NCI-H2171 treated with DMSO at 0.1 percent for 48 hours (cell line): ENCODE measurements at places on chromosomes 7 and 10.
A peak's percentile ranks its signal among the peaks of the same experiment; 100 is the strongest.

GRCh38 chr7:33041631-33042428, 20.7 kb downstream of the NT5C3A start:
- no peak for DNase-seq

GRCh38 chr10:46528675-46529615, 27.5 kb downstream of the GPRIN2 start:
- DNase-seq = no peak

GRCh38 chr10:50407076-50407801, 155.9 kb upstream of the ASAH2 start:
- DNase-seq = no peak

GRCh38 chr10:94108200-94108599, 114.5 kb downstream of the PLCE1 start:
- DNase-seq = no peak

GRCh38 chr7:149773446-149774236, at the start of gene ZNF467:
Gene ZNF467 (minus strand): TSS chr7:149773588. CDS start chr7:149771032, 2,556 bp downstream.
- DNase-seq = peak; percentile 64

- no peak for DNase-seq
Measured at GRCh38 chr7:150374472-150374871, 4.7 kb upstream of the ZNF775 start.

GRCh38 chr10:119233123-119233820, 25.9 kb downstream of the GRK5 start:
- no peak for DNase-seq

- DNase-seq = no peak
Measured at GRCh38 chr10:94192974-94193373, 169.8 kb downstream of the NOC3L start.
